ENCODE measurements at places on chromosomes 16 and 17.

DNA sequence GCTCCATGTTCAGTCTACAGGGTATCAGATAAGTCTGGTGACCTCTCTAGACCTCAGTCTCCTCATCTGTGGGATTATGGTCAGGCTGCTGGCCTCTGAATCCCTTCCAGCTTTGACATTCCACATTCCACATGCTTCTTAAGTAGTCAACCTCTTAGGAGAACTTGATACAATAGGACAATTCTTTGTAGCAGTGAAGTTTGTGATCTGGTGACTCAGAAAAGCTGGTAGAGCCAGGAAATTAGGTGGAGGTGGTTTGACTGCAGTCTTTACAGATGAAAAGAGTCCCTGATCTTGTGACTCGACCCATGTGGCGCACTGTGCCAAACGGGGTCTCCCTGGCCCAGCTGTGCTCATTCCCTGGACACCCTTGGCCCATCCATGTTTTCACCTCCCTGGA lies 147.8 kb downstream of the NTN1 start:
- no peak for DNase-seq

GRCh38 chr17:79141578-79142355 lies 67.1 kb downstream of the ENGASE start:
- no peak for DNase-seq

DNA sequence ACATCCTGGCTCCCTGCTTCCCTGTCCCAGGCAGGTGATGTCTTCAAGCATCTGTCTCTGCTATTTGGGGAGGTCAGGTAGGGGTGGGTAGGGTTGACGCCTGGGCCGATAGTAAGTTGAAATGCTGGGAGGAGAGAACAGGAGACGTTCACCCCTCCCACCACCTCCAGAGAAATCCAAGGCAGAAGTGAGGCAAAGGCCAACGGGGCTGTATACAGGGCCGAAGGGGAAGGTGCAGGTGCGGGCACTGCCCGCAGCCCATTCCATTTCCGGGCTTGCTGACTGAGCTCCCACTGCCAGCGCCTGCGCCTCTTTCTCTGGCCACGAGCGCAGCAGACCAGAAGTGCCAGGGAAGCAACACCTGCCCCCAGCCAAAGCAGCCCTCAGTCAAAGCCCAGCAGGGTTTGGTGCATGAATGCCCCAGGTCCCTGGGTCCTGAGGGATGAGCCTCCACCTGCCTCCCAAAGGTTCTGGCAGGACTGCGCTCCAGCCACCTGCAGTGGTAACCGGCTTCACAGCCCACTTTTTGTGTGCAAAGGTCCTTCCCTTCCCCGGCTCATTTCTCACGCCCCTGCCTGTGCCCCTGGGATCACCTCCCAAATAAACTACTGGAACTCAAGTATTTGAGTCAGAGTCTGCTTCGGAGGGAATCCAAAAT lies 127.6 kb upstream of the TNRC6C start:
- no peak for DNase-seq

- no peak for DNase-seq
Observed at GRCh38 chr16:1470481-1471251, 4.2 kb downstream of the CLCN7 start.

DNA sequence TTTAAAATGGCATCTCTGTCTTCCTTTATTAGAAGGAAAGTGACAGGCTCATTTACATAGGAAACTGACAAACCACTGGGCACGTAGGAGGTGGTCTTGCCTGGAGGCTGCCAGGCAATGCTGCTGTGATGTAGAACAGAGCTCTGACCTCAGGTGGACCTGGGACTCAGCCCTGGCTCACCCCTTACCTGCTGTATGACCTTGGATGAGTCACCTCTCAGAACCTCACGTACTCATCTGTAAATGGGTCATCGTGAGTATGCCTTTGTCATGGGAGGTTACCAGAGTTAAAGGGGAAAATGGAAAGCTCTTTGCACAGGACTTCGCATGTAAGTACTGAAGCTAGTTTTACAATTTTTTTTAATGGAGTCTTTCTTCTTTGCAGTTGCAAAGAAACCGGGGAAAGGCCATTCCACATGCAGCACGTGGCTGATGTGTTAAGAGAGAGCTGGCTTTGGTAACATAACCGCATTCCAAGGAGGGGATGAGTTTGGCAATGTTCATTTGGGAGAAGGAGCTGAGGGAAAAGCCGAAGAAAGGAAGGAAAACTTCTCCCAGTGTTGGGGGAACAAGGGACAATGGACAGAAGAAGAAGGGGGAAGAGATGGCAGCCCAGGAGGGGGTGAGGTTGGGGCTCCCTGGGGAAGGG lies 37.4 kb upstream of the LONP2 start:
- no peak for DNase-seq

- DNase-seq, result no peak
Observed at GRCh38 chr16:70267516-70267915, 15.8 kb upstream of the EXOSC6 start.

GRCh38 chr16:67518676-67519075 lies 10.0 kb upstream of the RIPOR1 start:
- no peak for DNase-seq

- DNase-seq, result no peak
Observed at GRCh38 chr16:3873482-3874173, 6.9 kb downstream of the CREBBP start.

- DNase-seq, result no peak
Observed at GRCh38 chr17:72466199-72466598, 345.4 kb downstream of the SOX9 start.

DNA sequence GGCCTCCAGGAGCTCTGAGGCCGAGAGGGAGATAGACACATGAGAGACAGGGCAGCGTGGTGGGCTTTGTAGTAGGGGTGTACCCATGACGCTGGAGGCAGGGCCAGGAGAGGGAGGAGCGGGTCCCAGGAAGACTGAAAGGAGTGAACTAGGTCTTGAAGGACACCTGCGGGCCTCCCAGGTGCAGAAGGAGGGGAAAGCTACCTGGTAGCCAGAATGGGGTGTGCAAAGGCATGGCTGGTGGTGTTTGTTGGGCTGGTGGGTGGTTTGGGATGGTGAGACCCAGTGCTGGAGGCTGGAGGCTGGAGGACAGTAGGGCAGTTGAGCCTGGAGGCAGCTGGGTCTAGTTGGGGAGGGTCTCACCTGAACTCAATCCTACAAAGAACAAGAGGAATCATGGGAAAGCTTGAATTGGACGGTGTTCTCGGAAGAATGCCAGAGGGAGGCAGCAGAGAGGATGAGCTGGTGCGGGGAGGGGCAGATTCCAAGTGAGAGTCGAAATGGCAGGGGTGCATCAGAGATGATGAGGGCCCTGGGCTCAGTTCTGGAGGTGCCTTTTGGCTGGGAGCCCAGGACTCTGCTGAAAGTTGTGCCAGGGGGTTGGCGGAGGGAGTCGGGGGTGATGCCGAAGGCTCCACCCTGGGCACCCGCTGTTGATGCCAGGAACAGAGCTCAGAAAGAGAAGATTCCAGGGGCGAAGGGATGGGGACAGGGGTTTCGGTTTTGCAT lies 21.2 kb downstream of the C1QTNF1 start:
- DNase-seq, result no peak

DNA sequence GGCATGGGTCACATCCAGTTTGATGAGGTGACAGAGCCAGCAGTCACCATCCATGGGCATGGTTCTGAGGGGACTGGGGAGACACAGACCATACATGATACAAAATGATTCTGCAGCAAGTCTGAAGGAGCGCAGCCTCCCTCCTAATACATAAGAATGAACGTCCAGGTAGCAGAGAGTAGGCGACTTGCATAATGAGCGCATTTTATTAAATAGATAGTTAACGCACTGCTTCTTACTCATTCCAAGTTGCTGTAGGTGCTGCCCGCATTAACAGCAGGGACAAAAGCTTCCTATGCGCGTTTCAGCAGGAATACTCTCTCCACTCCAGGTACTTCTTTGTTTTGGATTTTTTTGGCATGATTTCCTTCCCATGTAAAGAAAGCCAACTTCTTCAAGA lies 73.8 kb downstream of the SLC5A11 start:
- no peak for DNase-seq

- no peak for DNase-seq
Observed at GRCh38 chr17:77468897-77469296, 328.1 kb downstream of the SEC14L1 start.

DNA sequence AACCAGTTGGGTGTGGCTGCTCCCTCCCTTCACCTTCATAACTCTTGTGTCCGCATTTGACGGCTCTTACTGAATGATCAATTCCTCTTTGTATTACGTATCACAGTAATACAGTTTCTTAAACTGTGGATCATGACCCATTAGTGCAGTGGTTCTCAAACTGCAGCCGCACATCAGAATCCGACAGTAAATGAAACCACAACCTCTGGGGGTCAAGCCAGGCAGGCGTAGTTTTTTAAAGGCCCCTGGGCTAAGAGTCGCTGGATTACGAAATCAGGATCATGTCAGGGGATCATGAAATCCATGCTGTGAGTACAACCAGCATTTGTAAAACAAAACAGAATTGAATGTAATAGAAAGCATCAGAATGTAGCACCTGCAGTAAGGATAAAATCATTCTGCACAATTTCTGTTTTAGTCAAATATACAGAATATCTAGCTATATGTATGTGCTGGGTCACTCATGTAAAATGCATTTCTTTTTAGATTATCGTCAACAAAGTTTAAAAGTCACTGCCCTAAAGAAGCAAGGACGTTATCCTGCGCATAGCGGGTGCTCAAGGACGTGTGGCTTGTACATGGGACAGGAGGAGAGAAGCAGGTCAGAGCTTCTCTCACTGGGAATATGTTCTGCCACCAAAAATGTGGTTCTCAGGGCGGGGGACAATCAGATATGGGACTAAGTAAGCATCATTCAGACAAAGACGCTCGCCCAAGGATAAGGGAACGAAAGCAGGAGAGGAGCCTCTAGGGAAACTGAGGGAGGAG lies 113.1 kb downstream of the ZFHX3 start:
- no peak for DNase-seq

DNA sequence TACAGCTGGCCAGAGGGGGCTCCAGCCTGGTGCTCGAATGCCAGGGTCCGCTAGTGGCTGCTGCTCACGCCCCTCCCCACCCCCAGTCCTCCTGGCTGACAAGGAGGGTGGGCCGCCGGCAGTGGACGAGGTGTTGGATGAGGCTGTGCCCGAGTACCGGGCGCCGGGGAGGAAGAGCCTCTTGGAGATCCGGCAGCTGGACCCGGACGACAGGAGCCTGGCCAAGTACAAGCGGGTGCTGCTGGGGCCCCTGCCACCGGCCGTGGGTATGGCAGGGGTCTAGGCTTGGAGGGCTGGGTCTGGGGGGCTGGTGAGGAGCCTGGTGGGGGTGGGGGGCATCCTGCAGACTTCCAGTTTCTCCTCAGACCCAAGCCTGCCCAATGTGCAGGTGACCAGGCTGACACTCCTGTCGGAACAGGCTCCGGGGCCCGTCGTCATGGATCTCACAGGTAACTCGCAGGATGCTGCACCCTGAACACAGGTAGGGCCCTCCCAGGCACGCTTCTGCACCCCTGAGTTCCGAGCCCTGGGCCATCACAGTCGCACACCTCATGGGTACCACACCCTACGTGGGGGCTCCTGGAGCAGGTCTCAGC lies 1.2 kb upstream of the PDIA2 start:
- DNase-seq, result no peak

DNA sequence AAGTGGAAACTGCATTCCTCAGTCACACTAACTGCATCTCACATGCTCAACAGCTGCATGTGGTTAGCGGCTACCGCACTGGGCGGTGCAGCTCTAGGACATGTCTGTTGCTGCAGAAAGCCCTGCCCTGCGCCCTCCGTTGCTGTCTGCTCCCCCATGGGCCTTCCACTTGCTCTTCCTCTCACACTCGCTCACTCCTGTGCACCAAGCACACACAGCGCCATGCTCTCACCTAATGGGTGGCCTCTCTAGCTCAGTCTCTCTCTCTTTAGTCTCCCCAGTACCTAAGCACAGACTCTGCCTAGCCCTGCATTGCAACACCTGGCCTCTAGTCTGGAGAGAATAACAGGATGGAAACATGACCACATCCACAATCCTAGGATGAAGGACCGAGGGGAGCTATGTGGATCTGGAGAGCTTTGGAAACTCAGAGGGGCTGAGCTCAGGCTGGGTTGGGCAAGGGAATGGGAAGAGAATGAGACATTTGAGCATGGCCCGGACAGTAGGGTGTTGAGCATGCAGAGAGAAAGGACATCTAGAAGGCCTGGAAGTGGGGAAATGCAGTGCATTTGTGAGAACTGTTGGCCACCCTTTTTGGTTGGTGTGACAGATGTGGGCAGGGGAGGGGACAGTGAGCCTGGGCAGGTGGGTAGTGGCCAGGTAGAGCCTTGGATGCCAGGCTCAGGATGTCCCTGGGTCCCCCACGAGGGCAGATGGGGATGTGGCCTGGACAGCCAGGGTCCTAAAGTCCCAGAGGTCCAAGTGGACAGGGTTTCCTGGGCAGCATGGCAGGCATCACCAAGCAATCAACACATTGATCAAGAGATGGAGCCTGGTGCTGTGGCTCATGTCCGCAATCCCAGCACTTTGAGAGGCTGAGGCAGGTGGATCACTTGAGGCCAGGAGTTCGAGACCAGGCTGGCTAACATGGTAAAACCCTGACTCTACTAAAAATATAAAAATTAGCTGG lies 16.1 kb downstream of the SGCA start:
- DNase-seq, result no peak

GRCh38 chr16:82878466-82878865 lies 251.7 kb downstream of the CDH13 start:
- DNase-seq, result no peak

DNA sequence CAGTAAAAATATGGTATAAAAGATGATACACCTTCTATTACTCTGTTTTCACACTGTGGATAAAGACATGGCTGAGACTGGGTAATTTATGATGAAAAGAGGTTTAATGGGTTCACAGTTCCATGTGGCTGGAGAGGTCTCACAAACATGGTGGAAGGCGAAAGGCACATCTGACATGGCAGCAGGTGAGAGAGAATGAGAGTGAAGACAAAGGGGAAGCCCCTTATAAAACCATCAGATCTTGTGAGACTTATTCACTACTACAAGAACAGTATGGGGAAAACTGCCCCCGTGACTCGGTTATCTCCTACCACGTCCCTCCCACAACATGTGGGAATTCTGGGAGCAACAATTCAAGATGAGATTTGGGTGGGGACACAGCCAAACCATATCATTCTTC lies 45.6 kb downstream of the TBC1D26 start:
- no peak for DNase-seq

GRCh38 chr16:57920215-57920879 lies 50.6 kb downstream of the CNGB1 start:
- DNase-seq, result no peak
